Choroid plexus epithelial cell (primary cell): ENCODE measurements at places on chromosomes 13 and 19.

DNA sequence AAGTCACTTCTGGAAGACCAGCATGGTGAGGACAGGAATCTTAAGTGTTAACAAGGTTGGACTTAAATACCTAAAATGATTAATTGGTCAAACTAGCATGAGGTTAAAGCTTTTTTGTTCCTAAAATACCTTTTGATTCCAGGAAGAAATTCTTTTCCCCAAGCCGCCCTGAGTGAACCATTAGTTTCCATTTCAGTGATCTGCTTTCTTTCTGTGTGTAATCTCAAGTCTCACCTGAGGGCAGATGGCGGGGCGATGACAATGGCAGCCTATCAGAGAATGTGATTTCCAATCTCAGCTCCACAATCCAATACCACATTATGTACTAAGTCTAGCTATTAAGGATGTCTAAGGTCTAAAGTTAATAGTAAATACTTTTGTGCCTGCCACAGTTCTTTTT, 390.9 kb upstream of the SGCG start:
- no peak for DNase-seq

DNA sequence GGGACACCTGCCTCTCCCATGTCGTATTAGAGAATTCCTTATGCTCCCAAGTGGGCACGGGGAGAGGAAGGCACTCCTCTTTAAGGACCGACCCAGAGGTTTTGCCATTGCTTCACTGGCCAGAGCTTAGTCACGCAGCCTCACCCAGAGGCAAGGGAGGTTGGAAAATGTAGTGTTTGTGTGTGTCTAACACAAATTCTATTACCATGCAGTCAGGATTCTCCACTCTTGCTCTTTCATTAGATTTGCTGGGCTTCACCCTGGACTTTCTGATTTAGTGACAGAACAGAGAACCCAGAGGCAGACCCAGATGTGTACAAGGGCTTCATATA, 14.6 kb upstream of the NCCRP1 start:
- peak; percentile 4 for DNase-seq

- peak; percentile 86 for DNase-seq
These were observed 25.8 kb downstream of the LACC1 start for GRCh38 chr13:43905435-43906031.

GRCh38 chr19:35868823-35869326, 501 bp downstream of the APLP1 start:
- DNase-seq, result no peak

GRCh38 chr13:55543053-55543452, 1597.7 kb upstream of the PRR20A start:
- no peak for DNase-seq

DNA sequence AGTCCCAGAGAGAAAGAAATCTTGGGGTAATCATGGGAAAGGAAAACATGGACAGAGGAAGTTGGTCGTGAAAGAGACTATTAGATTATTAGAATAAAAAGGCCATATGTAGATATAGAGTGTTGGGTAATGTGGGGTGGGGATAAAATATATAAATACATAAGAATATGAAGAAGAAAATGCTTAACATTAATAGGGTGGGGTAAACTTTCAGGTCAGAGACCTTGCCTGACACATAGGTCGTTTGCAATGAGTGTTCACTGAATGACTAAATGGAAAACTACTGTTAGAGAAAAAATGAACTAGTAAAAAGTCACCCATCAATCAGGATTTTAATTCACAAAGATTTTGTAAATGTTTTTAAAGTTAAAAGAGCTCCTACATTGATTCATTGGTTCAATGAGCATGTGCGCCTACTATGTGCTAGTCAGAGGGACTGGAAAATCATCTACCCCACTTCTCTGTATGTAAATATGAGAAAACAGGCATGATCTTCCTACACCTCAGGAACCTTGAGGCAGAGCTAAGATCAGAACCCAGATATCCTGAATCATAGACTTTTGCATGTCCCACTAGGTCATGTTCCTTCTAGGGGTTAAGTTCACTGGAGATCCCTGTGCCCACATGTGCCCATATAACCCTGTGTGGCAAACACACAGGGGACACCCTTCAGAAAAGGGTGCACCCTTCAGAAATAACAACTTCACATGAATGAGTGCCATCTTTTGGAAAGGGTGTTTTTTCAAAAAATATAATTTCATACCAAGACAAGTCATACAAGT, 24.6 kb upstream of the KLF12 start:
- peak; percentile 15 for DNase-seq

- peak; percentile 55 for DNase-seq
These were observed 94.0 kb downstream of the KLF12 start for GRCh38 chr13:74040200-74040599.

- DNase-seq, result no peak
These were observed 77.2 kb downstream of the ZC3H13 start for GRCh38 chr13:45975337-45975736.

DNA sequence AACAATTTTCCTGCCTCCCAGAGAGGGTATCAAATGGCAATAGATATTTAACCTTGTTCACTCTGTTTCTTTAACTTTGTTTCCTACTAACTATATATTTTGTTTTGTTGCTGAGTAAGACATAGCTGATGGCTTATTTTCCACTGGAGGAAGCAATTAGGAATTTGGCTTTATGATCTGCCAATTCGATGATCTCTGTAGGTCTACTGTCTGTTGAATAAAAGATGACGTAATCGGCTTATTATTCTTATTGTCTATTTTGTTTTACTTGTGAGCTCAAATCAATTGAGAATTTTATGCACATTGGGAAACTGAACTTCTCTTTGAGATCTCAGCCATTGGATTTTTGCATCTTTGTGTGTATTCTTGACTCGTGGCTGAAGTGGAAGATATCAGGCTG, 862.6 kb downstream of the EFNB2 start:
- no peak for DNase-seq

DNA sequence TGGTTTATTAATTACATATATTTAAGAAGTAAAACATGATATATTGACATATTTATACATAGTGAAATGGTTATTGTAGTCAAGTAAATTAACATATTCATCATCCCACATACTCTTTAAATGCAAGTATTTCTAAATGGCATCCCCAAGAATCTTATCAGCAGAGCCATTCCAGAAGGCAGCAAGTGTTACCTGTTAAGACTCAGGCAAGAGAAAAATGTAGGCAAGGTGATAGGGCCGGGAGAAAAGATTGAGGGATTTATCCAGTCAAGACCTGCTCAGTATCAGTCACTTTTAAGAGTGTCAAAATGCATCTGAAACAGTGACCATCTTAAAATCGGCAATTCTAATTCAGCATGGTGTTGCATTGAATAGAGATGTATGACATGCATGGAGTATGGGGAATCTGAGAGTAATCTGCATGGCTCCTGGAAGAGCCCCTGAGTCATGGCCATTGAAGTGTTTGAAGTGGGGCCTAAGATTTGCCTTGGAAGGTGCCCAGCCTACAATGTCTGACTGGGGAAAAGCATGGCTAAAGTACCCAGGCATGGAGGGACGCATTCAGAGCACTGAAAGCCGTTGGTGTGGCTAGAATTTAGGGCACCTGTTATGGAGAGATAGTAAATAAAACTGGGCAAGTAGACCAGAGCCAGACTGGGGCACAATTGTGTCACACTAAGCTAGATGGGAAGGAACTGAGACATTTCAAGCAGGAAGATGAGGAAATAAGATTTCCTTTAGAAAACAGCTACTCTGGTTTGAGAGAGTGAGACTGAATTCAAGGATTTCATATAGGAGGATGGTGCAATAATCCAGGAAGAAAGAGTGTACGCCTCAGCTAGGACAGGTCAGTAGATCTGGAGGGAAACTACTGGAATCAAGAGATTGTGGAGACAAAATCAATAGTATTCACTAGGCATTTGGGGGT, 25.0 kb upstream of the C1QTNF9B start:
- no peak for DNase-seq

GRCh38 chr19:15390814-15391213, 11.2 kb upstream of the AKAP8 start:
- DNase-seq, result no peak

- peak; percentile 38 for DNase-seq
These were observed 153.3 kb downstream of the TNFRSF19 start for GRCh38 chr13:23723471-23723870.

DNA sequence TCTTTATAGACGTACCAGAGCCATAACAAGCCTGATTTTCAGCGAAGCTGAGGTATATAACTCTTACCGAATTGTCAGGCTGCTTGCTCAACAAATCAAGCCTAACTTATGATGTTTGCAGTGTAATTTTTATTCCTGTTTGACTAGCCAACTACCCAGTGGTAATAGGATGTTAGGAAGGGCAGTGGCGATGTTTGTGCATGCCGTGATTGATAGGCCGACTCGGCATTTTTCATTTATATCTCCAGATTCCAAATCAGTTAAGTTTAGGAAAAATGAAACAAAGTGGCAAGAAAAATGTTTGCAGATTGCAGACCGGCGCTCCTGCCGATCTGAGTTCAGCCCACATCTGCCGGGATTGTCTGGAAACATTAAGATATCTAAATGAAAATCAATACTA, 401.6 kb upstream of the ZNF507 start:
- DNase-seq, result no peak

DNA sequence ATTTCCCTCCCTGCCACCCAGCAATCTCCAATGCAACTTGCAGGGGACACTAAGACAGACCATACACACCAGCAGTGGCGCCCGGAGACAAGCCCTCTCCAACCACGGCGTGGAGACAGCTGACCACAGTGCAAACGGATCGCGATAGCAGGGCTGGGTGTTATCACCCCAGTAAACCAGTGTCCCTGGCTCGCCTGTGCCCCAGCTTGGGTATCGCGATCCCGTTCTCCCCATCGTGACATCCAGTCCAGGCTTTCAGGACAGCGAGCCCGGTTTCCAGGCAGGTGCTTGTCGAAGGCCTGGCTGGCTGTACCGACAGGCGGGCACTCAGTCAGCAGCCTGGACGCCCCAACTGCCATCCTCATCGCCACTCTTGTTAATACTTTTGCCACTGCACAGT, 20.7 kb upstream of the NANOS2 start:
- DNase-seq, result no peak

GRCh38 chr19:35767288-35768081, 7.9 kb upstream of the ARHGAP33 start:
- no peak for DNase-seq

GRCh38 chr19:13023656-13024055, 28.4 kb downstream of the NFIX start:
- no peak for DNase-seq

DNA sequence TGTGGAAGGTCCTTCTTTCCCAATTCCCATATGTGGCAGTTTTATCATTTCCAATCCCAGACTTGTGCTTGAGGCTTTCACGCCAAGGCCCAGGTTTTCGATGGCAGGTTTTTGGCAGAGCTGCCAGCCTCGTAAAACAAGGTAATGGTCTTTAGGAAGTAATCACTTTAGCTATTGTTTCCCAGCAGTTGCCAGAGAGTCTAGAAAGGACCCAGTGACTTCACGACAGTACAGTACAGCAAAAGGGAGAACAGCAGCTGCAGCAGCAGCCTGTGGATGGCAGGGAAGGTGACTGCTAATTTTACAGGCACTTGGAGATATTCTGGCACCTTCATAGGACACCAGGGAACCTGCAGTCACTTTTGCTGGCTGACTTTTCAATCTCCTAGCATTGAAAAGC, 291.6 kb upstream of the MAB21L1 start:
- DNase-seq, result no peak

DNA sequence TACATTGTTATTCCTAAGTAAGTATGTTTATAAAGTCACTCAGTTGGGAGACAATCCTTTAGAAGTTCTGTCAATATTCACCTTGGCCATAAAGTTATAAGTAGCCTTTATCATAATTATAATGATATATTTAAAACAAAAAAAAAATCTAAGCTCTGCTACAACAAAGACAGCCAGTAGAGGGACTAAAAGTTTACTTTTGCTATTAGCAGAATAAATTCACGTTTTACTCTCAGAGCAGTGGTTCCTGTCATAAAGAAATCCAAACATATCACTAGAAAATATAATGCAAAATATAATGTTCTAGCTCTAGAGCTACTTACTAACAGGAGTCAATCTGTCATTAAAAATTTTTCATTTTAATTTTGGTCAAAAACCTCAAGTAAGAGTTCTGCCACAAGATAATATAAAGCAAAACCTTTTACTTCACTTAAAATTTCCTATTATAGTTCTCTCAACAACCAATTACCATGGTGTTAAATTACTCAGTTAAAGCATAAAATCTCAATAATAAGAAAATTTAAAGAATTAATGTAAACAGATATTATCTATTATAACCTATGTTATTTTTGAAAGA, 17.7 kb downstream of the INTS6 start:
- DNase-seq, result peak; percentile 62

DNA sequence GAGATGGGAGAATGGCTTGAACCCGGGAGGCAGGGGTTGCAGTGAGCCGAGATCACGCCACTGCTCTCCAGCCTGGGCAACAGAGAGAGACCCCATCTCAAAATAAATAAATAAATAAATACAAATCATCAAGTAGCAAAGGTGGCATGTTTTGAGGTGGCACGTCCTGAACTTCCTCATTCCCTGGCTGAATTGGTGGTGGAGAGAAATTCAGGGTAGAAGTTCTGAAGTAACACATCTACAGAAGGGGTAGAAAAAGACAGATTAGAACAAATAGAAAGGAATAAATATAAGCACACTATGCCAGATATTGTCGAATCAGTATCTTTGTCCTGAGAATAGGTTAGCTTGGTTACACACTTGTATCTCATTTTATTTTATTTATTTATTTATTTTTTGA, 6.3 kb downstream of the IFI30 start:
- DNase-seq, result no peak

DNA sequence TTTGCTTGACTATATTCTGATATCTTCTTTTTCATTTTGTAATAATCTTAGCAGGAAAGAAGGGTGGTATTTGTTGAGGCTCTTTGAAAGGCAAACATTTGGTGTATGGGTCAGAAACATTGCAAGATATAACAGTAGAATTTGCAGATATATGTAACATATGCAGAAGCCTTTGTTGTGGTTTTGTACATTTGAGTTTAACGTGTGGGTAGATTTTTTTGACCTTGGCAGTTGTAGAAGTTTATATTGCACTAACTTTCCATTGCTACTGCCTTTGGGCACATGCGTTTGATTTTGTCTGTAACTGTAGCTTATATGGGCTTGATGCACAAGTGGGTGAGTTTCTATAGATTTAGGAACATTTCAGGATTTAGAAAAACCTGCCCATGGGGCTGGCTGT, 78.5 kb upstream of the SPRY2 start:
- no peak for DNase-seq
